Trophoblast cell (in vitro differentiated cells and primary cell): ENCODE measurements at places on chromosomes 2 and 18.

DNA sequence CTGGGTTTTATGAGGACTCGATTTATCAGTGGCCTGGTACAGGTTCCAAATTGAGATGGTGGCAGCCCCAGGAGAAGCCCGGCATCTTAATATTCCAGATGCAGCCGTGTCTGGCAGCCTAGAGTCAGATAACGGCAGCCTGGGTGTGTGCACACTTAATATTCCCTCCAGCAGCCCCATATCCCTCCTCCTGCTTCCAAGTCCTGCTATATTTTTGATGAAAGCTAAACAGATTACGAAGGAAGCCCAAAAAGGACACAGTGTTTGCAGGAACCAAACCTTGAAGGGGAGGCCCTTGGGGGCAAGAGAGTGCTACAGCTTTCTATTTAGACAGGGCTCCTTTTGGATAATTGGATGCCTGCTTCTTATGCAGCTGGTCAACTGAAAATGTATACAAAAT is 25.1 kb upstream of the ALK start:
- no peak for DNase-seq

- no peak for DNase-seq
Observed at GRCh38 chr2:156663757-156664409, 227.7 kb downstream of the GPD2 start.

- DNase-seq: no peak
Observed at GRCh38 chr18:62071071-62071470, 115.8 kb downstream of the PIGN start.

GRCh38 chr18:48719974-48720654 is 181.3 kb downstream of the CTIF start:
- no peak for DNase-seq

DNA sequence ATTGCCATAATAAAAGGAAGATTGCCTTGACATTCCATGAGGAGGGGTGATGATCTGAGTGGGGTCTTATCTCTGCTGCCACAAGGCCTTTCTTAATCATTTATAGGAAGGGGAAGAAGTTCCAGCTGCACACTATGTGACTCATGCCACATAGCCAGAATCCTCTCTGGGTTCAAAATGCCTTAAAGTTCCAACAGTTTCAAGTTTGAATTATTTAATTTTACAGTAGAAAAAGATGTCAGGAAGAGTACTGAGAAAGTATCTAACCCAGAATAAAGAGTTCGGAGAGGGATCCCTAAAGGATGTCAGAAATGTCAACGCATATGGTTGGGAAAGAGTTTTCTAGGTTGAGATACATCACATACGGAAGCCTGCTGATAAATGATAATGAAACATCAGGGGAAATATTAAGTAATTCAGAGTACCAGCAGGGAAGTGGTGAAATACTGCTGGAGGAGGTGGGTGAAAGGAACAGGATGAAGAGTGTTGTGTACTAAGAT is 999.9 kb downstream of the TSN start:
- no peak for DNase-seq

- no peak for DNase-seq
Observed at GRCh38 chr2:135960656-135961551, 24.5 kb downstream of the DARS1 start.

DNA sequence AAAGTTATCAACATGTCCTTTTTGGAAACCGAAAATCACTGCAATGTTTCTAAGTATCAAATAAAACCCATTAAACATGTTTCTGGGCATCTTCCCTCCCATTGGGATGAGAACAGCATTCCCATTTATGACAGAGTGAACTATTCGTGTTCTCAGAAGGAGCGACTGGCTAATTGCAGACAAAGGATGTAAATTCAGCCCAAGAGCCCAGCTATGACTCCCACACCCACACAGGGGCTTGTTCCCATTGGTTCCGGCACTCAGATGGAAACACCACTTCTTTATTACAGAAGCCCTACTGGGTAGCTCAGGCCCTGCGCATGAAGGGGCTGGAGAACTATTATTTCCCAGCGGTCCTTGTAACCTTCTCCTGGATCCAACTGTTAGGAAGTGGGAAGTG is 16.6 kb upstream of the NPAS2 start:
- DNase-seq: no peak

DNA sequence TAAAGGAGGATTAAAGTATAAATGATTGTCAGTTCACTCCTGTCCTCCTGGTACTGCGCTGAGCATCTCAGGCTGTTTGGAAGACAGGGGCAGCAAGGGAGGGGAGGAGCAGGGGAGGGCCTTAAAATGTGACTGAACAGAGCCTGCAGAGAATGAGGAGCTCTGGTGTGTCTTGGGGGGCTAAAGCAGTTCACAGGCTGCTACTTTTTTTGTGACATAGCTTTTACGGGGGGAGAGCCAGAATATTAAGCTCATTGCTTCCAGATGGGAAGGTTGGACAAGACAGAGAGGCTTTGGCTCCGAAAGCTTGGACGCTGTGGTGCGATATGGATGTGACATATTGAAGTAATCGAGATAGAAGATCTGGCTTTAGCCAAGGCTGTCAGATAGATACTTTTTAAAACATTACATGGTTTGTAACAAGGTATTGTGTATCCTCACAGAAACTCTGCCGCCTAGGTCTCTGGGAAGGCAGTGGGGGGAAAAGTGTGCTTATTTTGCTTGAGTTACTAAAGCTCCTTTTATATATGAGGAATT is 40.5 kb downstream of the RDH14 start:
- DNase-seq: no peak

DNA sequence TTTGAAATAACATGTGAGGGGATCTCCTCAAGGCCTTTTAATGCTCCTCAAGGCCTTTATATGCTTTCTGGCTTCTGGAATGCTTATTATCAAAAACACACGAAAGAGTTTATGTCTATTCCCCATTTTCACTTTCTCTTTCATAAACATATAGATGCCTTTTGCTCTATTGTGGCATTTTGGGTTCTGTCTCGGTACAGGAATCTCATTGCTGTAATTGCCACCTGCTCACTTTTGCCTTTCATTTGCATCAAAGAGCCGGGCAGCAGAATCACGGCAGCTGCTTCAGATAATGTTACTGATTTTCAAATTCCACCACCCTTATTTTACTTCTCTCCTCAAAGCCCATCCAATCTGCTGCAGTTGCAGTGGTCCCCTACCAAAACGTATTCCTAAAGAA is 54.8 kb upstream of the LPIN2 start:
- no peak for DNase-seq

DNA sequence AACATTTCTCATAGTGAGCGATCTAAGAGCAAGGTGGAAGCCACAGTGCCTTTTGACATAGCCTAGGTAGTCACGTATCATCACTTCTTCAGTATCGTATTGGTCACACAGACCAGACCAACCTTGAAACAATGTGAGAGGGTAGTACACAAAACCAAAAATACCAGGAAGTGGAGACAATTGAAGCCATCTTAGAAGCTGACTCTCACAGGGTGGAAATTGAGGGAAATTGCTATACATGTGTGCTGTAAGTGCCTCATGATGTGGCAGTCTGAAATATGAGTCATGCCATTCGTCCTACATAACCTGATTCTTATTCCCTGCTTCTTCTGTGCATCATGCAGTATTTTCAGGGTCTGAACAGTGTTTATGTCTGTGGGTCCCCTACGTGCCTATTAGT is 62.3 kb upstream of the STON1 start:
- DNase-seq: no peak

GRCh38 chr2:84653302-84653701 is 137.0 kb downstream of the DNAH6 start:
- DNase-seq: no peak

GRCh38 chr2:43065036-43065435 is 161.4 kb downstream of the ZFP36L2 start:
- DNase-seq: no peak
